Upper lobe of right lung (tissue), 1 donor: ENCODE measurements at places on chromosomes 7 and 10. TPM values are rescaled to one million over a fixed set of nuclear protein-coding genes. Genes with fewer than 3 reads are reported as not detected.

INMT gene
- 501 TPM for total RNA-seq

AKR1C1 gene
- 42.0 TPM for total RNA-seq

VPS26A gene
- total RNA-seq, result 51.5 TPM

OR2F2 gene
- total RNA-seq, result not detected

IGF2BP3 gene
- total RNA-seq, result 3.3 TPM

PON1 gene
- total RNA-seq, result 0.49 TPM

MIOS gene
- total RNA-seq, result 27.8 TPM

NEUROG3 gene
- not detected for total RNA-seq

VAX1 gene
- not detected for total RNA-seq

EIF4H gene
- 218 TPM for total RNA-seq

SRRM3 gene
- 1.1 TPM for total RNA-seq

THSD7A gene
- total RNA-seq, result 8.0 TPM

STN1 gene
- total RNA-seq, result 42.3 TPM

TRIM56 gene
- total RNA-seq, result 60.9 TPM

C10orf120 gene
- not detected for total RNA-seq

NUTM2E gene
- total RNA-seq, result not detected

BAIAP2L1 gene
- total RNA-seq, result 22.9 TPM

LIPN gene
- 1.0 TPM for total RNA-seq

AP3M1 gene
- total RNA-seq, result 33.1 TPM

OR13A1 gene
- not detected for total RNA-seq

PLXDC2 gene
- total RNA-seq, result 129 TPM

ANKRD1 gene
- total RNA-seq, result 156 TPM

CXCL12 gene
- total RNA-seq, result 40.8 TPM

ATP6V0A4 gene
- 2.4 TPM for total RNA-seq

ADAM12 gene
- 0.98 TPM for total RNA-seq

TMEM130 gene
- total RNA-seq, result 20.0 TPM

WAC gene
- 122 TPM for total RNA-seq

ARHGEF35 gene
- 11.5 TPM for total RNA-seq

SPRN gene
- not detected for total RNA-seq

CCDC136 gene
- 3.1 TPM for total RNA-seq

FZD8 gene
- total RNA-seq, result 20.4 TPM
